Right renal cortex interstitium (tissue), 3 donors: ENCODE measurements at places on chromosomes 6 and 20. TPM values are rescaled to one million over a fixed set of nuclear protein-coding genes. Genes with fewer than 3 reads are reported as not detected.

DNA sequence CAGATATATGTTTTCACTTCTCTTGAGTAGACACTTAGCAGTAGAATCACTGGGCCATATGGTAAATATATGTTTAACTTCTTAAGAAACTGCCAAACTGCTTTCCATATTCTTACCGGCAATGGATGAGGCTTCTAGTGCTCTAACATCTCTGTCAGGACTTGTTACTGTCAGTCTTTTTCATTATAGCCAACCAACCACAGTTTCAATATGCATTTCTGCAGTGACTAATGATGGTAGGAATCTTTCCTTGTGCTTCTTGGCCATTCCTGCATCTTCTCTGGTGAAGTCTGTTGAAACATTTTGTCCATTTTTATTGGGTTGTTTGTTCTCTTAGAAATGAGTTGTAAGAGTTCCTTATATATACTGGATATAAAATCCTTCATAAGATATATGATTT is 66.0 kb upstream of the SYNDIG1 start:
- DNase-seq: no peak

DNA sequence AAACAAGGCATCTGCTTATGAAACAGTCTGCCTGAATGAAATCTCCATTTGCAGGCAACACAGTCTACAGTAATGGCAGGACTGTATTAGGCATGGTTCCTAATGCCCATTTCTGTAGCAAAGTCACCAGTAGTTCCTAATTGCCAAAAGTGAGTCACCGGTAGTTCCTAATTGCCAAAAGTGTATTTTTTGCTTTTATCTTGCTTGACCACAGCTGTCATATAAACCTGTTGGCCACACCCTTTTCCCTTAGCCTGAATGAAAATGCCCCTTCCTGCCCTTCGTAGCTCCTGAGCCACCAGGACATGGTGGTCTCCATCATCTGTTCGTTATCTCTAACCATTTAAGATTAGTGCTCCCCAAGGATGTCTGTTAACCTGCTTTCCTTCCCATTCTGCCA is 34.5 kb downstream of the MTHFD1L start:
- no peak for DNase-seq

DNA sequence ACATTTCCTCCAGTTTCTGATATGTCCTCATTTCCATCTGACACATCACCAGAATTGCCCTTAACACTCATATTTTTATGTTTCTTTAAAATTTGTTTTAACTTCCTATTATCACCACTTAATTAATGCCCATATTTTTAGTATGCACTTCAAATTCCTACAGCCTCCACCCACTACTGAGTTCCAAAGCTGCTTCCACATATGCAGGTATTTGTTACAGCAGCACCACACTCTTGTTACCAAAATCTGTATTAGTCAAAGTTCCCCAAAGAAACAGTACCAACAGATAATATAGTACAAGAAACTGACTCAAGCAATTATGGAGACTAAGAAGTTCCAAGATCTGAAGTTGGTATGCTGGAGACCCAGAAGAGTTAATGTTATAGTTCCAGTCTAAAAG is 340.4 kb downstream of the GRIK2 start:
- no peak for DNase-seq

- no peak for DNase-seq
These were observed 29.1 kb downstream of the QRSL1 start for GRCh38 chr6:106658469-106658868.

DNA sequence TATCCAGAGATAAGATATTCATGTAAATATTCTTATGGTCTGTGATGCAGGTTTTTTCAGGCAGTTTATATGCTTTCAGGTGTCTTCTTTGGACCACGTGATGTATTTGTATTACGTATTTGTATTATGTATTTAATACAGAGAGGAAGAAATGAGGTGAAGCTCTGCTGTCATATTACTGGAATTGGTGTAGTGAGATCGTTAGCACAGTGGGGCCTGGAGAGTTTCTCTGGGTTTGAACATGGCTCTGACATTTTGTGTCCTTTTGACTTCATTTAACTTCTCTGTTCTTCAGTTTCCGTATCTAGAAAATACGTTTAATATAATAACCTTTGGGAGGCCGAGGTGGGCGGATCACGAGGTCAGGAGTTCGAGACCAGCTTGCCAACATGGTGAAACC is 1.6 kb upstream of the PRIM2 start:
- no peak for DNase-seq

GRCh38 chr6:41257369-41258195 is 28.9 kb downstream of the TREM1 start:
- DNase-seq: peak; percentile 87

DNA sequence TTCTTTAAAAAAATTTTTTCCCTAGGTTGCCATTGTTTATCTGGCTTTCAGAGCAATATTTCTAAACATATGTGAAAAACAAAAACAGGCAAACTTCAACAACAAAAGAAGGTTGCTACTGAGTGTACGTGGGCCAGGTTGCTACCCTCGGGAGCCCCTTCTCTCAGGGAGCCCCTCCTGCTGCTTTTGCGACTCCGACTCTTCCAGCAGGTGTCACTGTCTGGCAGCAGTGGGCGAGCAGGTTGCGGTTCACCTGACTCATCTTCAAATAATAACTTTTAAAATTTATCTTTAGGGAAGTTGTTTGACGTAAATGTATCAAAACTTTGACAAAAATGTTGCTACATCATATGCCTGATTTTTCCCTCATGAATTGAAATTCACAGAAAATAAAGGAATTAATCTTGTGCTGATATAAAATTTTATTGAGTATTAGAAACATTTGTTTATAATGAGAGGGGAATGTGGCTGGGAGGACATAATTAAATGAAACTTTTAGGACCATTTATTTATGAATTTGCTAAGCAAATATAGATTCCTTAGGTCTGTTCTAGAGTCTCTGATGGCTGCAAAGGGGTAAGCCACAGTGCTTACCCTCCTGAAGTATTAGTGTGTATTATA is 138.8 kb downstream of the HIVEP1 start:
- no peak for DNase-seq

- DNase-seq: no peak
These were observed 140.7 kb downstream of the ESR1 start for GRCh38 chr6:151948002-151948743.

- no peak for DNase-seq
These were observed 27.4 kb downstream of the RREB1 start for GRCh38 chr6:7134999-7135745.

DNA sequence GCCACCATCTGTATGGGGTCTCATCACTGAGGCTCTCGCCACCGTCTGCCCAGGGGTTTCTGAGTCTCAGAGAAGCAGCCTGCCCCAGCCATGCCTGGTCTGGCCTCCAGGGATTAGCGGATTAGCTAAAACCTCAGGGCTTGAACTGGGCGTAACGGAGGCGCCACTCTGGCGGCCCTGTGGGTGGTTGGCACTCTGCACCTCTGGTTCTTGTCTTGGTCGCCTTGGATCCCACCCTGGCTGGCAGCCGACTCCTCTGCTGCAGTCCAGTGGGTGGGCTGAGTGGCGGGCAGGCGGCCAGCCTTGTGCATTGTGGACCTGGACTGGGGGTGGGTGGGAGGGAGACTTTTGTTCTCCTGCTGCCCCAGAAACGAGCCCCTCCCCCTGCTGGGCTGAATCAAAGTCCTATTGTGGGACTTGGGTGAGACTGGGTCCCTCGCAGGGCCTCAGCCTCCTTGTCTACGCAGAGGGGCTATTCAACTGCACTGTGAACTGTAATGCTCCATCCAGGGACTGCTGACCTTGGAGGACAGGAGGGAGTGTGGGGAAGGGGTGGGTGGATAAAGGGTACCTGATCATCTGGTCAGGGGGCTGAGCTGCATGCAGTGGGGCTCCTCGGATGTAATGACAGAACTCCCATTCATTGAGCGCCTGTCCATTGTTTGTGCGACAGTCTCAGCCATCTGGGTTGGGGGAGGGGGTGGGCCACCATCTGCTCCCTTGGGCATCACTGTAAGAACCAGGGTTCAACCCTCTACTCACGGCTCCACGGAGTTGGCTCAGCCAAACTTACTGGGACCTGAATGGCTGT is 23.9 kb downstream of the SUN5 start:
- no peak for DNase-seq

- no peak for DNase-seq
These were observed 138.1 kb downstream of the CD164 start for GRCh38 chr6:109243863-109244825.

DNA sequence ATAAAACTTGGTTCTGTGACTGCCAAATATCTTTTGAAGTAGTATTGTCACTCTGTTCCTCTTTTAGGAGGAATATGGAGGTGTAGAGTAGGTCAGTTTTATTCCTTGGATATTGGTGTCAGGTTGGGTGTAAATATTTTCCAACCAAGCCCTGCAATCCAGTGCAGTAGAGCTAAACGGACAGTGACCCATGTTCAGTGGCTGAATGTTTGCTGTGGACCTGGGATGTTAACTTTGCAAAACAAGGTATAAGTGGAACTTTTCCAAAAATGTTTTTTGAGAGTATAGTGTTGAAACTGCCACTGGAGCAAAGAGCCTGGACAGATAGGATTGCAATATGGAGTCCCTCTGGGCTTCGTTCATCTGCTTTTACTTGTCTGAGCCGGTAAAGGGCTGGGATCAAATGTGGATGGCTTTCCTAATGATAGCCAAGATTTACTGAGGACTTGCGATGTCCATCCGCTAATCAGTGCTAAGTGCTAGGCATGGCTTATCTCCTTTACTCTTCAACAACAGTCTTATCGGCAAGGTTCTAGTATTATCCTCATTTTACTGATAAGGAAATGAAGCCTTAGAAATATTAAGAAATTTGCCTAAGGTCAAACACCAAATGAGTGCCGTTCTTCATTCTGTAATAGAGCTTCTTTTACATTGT is 69.0 kb upstream of the BACH2 start:
- no peak for DNase-seq

Gene ZSCAN26
- 40.7 TPM for polyA plus RNA-seq

DNA sequence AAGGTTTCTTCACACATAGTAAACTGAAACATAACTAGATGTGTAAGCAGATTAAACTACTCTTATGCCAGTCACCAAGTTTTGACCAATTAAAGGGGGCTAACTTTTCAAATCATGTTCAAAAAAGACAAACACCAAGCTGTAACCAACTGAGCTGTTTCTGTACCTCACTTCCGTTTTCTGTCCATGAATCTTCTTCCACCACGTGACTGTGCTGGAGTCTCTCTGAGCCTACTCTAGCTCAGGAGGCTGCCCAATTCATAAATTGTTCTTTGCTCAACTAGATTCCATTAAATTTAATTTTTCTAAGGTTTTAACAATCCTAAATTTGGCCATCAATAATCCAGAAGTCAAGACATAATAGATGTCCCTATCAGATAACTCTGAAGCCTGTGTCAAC is 229.4 kb downstream of the FNDC1 start:
- no peak for DNase-seq

GRCh38 chr6:151294561-151295101 is 54.9 kb downstream of the AKAP12 start:
- no peak for DNase-seq

Gene EYS
- polyA plus RNA-seq: 0.51 TPM

GRCh38 chr20:53890443-53891305 is 179.7 kb downstream of the BCAS1 start:
- DNase-seq: no peak

GRCh38 chr6:118152524-118152923 is 245.5 kb downstream of the SLC35F1 start:
- DNase-seq: no peak

GRCh38 chr6:39300739-39301138 is 13.5 kb downstream of the KCNK17 start:
- no peak for DNase-seq

DNA sequence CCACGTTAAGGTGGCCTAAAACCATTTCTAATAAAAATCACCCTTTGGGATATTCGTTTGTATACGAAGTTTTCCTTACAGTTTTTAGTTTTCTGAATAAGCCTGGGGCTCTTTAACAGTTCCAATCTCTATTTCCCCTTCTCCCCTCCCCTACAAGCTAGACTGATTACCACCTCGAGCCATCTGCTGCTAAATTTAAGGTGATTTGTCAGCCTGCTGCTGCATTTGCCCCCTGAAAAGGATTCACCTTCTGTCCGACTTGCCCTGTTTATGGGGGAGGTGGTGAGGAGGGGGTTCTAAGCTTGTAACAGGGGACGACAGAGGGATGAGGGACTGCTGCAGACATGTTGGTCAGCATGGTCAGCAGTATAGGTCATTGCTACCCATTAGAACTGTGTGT is 146.3 kb downstream of the JARID2 start:
- no peak for DNase-seq

- no peak for DNase-seq
These were observed 142.7 kb downstream of the PTPRT start for GRCh38 chr20:43046966-43047365.

Gene NOTCH4
- polyA plus RNA-seq: 16.5 TPM

Gene SLC13A3
- polyA plus RNA-seq: 9.0 TPM

DNA sequence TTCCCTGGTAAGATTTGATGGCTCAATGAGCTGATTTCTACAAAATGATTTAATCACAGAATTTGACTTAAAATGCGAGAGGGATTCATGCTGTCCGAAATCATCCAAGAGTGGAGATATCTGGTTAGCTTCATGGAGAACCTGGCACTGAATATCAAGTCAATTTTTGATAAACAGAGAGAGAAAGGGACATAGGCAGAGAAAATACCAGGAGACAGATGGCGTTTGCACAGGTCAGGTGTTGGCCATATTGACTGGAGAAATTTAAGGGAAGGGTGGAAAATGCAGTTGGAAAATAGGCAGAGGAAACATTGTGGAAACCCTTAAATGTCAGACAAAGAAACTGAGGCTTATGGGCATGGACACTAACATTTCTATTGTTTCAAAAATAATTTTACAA is 47.0 kb downstream of the BCAS1 start:
- no peak for DNase-seq

DNA sequence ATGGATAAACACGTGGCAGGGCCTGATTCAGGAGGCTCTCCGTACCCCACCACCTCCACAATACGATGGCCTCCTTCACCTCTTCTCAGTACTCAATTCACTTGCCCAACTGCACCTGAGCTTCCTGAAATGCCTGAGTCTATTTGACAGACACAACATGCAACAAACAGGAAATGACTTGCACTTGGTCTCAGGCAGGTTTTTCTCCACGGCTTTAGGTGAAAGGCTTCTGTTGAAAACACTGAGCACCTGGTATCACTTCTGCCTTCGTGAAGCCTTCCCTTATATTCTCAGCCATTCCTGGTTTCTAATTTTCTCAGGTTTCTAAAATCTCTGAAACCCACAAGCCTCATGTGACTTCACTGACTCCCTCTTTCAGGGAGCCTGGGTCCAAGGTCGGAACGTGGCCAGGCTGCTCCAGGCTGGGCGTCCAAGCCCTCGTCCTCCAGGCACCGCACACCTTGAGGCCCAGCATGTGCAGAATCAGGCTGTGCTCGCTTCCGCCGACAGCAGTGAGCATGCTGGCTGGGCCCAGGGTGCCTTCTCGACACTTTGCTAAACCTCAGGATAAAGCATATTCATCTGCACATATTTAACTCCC is 34.7 kb downstream of the TAF4 start:
- DNase-seq: no peak

DNA sequence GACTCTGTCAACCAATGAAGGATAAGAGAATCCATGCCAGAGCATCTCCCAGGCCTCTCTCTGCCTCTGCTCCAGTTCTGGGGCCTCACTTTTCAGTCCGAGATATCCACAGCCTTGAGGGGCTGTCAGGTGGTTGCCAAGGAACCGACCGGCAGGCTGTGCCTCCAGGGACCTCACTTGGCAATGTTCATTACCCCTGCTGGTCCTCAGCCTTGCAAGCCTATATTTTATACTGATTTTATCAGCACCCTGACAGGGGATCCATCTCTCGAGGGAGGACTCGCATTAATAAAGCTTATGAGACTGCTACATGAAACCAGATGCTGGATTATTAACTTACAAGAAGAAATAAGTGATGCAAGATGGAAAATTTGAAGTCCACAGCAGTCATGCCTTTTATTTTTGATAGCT is 39.9 kb downstream of the TMC2 start:
- DNase-seq: no peak
